ENCODE measurements at places on chromosomes 2 and 18.

DNA sequence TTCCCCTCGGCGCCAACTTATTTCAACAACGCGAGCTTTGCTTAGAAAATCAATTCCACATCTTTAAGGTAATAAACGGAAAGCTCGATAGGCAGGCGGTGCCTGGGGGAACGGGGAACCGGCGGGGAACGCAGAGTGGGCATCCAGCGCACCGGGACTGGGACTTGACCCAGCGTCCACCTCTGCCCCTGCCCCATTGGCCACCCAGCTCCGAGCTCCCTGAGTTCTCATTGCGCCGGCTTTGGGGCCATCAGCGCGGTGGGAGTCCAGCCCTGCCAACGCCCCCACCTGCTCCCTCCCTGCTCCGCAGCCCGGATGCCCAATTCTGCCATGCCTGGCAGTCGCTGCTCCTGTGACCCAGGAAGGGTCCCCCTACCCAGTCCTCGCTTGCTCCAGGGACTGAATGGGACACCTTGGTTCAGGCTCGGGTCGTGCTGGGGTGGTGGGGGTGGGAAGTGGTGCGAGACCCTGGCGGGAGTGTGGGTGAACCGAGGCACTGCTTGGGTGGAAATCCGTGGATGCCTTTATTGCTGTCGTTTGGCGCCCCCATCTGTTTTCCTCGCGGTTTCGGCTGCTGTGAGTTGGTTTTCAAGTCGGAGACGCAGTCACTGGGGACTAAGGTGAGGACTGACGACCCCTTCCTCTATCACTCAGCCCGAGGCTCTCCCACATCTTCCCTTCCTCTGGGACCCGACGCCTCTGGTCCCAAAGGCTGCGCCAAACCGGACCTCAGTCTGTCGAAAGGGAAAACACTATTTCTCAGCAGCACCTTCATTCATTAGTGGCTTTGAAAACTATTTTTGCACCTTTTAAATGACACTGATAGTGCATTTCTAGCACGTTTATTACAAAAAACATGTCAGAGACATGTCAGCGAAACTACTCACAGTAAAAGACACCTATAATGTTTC is 2.4 kb upstream of the EVX2 start:
- peak; percentile 45 for DNase-seq

DNA sequence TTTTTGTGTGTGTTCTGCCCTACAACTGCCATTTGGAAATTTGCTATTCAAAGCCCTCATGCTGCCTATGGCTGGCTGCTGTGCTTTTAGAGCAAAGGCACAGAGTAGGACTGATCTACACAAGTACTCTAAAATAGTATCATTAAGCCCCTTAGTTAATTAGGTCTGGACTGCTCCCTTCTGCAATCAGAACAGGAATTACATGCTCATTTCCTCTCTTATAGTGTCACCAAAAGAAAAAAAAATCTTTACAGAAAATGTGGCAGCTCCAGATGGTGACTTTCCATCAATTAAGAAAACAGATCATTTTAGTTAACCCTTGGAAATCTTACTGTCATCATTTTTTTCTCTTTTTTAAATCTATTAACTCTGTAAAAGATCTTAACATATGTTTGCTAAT is 337.5 kb downstream of the RIT2 start:
- no peak for DNase-seq

DNA sequence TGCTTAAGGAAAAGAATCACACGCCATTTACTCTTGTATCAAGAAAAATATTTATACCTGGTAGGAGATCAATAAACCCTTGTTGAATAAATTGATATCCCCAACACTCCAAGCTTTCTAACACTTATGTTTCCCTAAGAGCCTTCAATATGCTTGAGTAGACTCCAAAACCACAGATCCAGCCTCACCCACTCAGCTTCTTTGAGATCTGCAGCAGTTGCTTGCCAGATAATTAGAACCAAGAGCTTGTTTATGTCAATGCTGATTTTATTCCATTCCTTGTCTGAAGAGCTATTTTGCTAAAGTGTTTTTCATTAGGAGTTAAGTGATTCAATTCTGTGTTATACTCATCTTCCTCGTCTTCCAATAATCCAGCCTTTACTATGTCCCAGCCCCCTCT is 26.3 kb upstream of the CRIM1 start:
- DNase-seq = peak; percentile 47

DNA sequence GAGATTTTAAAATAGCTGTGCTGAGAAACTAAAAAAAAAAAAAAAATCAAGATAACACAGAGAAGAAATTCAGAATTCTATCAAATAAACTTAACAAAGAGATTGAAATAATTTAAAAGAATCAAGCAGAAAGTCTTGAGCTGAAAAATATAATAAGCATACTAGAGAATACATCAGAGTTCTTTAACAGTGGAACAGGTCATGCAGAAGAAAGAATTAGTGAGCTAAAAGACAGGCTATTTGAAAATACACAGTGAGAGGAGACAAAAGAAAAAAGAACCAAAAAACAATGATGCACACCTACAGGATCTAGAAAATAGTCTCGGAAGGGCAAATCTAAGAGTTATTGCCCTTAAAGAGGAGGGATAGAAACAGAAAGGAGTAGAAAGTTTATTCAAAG is 548.1 kb downstream of the ADCYAP1 start:
- no peak for DNase-seq

DNA sequence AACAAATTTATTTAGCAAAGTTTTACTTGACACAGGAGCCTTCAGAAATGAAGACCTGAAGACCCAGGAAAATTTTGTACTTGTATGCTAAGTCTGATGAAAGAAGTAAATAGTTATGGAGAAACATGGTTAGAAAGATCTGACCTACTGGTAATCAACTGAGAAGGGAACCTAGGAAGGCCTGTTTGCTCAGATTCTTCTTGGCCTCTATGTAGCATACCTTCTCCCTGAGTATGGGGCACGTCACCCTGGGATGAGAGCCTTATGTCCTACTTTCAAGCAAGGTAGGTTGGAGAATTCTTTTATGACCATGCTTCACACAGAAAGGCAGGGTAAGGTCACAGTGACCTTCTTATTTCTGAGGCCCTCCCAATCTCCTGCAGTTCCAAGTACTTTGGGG is 178.6 kb upstream of the CREB1 start:
- DNase-seq = no peak

DNA sequence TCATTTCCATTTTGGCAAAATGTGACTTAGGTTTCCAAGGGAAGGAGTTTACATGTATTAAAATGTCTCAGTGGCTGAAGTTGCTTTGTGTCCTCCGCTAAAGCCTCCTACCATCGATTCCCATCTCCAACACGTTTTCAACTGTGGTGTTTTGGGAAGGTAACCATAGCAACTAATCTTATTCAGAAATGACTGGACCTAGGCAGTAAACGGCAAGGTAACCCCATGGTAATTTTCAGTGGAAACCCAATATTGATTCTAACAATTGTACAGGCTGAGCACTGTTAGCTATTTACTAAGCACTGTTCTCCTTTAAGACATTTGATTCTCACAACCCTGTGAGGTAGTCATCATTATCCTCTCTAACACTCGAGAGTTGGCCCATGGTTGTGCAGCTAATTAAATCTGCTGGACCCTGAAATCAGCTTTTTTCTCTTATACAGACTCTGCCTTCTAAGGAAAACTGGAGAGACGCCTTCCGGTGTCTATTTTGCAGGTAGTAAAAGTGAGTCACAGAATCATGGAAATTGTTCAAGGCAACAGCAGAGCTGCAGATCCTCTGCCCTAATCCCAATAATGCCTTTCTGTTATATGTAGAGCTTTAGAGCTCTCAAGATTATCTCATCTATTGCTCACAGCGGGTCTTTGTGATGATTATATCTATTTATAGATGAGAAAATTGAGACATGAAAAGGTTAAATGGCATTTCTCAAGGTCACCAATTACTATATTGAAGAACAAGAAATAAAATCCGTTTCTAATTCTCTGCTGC is 36.2 kb downstream of the FASTKD2 start:
- no peak for DNase-seq

DNA sequence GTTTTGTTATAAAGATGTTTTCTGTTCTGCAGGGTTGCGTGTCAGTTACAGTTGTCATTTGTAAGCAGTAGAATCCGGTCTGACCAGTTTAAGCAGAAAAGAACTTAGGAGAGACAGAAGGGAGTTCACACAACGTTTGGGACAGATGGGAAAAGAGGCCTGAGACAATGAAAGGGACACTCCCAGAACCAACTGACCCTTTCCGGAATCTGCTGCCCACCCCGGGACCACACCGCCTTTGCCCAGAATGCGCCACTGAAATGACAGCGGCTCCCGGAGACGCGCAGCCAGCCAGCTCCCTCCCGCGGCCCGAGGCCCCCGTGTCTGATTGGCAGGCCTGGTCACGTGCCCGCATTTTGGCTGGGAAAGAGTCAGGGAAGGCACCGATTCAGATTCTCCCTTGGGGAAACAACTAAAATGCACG is 244.6 kb downstream of the BCL2 start:
- peak; percentile 29 for DNase-seq

DNA sequence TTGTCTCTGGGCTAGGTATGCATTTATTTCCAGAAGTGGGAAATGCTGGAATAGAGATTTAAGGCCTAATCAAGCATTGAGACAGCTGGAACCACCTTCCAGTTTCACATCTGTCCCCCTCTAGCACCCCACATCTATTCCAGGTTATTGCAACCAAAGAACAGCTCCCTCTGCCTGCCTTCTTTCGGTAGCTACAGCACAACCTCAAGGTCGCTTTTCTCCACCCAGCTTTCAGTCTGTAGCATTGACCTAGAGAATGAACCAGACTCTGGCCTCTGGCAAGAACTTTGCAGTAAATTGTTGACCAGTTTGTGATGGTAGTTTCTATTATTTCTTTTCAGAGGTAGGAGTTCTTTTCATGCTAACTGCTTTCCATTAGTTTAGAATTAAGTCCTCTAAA is 484.2 kb downstream of the DLGAP1 start:
- DNase-seq = no peak

DNA sequence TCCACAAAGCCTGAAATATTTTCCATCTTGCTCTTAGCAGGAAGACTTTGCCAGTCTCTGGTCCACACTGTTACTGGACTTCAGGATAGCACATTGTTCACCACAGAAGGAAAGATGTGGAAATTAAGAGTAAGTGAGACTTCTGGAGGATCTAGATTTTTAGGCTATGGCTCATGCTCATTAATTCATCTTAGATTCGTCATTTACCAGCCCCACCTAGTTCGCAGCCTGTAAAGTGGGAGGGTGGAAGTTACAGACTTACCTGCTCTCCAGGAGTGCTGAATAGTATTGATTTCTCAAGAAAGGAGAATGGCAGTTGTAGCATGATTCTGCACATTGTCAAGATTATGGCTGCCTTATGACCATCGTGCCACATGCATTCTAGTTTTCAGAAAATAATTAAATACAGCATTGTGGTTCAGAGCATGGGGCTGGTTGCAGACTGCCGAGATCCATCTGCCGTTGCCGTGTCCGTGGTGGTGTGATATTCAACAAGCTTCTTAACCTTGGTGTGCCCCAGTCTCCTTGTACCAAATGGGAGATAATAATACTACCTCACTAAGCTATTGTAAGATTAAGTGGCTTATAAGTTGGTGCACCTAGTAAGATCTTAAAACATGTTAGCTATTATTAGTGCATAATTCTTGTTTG is 56.8 kb downstream of the RNF144A start:
- DNase-seq = no peak

GRCh38 chr2:60840880-60841279 is 40.5 kb upstream of the REL start:
- no peak for DNase-seq

DNA sequence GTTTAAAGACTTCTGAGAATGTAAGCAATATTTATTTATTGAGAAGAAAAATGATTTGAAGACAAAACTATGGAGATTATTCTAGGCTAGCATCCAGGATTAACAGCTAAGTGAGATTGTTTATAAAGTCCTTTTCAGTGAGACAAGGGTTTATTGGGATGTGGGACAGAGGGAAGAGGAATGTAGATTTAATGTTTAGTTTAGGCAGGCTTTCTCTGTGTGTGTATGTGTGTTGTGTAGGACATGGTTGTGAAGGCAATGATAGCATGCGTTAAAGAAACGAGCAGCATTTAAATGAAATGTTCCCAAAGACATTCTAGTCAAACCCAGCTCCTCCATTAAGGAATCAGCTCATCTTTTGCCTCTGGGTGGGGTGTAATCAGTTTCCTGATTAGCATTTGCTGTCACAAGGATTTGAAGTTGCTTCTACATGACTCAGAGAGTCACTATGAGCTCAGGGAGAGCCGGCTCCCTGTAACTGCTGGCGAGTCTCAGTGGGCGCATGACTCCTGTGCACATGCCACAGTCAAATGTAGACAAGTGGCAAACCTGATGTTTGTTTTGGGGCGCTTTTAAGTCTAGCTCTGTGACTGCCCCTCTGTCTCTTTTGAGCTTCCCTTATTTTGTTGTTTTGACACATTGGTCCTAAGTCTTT is 442.2 kb upstream of the CELF4 start:
- DNase-seq = no peak

DNA sequence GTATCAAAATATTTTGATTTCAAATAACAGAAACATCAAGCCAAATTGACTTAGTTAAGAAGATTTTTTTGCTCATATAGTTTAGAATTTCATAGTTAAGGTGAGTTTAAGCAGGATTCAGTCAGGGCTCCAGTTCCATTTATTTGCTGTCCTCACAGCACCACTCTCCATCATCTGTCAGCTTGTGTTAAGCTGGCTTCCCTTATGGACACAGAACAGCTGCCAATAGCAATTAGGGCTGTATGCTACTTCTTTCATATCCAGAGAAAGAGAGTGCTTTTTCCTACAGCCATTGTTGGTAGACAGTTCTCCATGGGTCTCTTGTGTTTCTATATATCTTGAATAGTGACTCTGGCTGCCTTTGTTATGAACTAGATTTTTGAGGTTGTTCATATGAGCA is 95.4 kb upstream of the CYP20A1 start:
- no peak for DNase-seq

DNA sequence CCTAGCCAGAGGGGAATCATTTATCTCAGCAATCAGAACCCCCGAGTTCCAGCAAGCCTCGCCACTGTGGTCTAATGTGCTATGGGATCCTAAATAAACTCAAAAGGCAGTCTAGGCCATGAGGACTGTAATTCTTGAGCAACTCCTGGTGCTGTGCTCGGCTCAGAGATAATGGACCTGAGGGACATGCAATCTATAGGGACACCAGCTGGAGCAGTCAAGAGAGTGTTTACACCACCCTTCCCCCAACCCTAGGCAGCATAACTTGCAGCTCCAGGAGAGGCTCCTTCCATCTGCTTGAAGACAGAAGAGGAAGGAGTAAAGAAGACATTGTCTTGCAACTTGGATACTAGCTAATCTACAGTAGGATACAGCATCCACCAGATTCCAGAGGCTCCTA is 225.5 kb upstream of the KLHL14 start:
- DNase-seq = no peak
